ENCODE measurements at places on chromosomes 13 and 19.
A peak's percentile ranks its signal among the peaks of the same experiment; 100 is the strongest.

GRCh38 chr19:38149661-38150061, 74.4 kb downstream of the DPF1 start:
- DNase-seq = peak; percentile 31

DNA sequence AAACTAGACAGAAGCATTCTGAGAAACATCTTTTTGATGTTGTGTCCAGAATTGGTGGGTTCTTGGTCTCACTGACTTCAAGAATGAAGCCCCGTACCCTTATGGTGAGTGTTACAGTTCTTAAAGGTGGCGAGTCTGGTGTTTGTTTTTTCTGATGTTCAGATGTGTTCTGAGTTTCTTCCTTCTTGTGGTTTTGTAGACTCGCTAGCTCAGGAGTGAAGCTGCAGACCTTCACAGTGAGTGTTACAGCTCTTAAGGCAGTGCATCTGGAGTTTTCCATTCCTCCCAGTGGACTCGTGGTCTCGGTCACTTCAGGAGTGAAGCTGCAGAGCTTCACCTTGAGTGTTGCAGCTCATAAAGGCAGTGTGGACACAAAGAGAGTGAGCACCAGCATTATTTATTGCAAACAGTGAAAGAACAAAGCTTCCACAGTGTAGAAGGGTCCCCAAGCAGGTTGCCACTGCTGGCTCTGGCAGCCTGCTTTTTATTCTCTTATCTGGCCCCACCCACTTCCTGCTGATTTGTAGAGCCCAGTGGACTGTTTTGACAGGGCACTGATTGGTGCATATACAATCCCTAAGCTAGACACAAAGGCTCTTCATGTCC, 1820.8 kb downstream of the UQCRFS1 start:
- DNase-seq = no peak

- no peak for DNase-seq
These were observed 305.1 kb downstream of the KCNRG start for GRCh38 chr13:50320271-50320862.

GRCh38 chr13:112699322-112699918, 9.6 kb downstream of the ATP11A start:
- no peak for DNase-seq

DNA sequence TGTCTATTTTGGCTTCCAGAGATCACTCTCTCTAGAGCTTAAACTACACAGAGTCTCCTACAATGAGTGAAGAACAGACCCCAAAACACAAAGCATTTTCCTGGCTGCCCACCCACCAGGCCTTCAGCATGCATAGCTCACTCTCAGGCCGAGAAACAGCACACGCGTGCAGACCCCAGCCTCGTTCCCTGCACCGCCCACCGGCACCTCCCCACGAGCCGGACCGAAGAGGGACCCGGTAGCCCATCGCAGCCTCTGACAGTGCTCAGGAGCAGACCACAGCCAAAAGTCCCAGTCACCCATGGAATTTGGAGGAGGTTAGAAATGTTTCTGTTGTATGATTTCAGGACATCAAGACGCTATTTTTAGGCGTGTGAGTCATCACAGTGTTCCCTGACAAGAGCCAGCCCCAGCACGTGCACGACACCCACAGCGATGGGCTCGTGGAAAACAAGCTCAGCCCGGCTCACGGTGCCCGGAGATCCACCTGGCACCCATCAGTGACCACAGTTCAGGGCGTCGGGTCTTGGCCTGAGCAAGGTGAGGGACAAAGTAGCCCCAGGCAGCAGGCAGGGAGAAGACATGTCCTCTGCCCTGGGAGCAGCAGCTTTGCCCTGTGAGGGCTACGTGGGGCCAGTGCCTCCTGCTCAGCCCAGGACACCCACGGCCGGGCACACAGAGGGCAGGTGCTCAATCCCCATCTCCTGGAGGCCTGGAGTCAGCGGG, 50.1 kb upstream of the SPACA7 start:
- no peak for DNase-seq

DNA sequence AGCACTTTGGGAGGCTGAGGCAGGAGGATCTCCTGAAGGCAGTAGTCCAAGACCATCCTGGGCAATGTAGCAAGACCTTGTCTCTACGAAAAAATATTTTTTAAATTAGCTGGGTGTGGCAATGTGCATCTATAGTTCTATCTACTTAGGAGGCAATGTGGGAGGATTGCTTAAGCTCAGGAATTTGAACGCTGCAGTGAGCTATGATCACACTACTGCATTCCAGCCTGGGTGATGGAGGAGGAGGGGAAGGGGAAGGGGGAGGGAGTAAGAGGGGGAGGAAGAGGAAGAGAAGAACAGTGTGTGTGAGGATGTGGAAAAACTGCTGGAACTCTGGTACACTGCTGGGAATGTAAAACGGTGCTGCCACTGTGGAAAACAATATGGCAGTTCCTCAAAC, 9.2 kb upstream of the CLIP3 start:
- DNase-seq = no peak

DNA sequence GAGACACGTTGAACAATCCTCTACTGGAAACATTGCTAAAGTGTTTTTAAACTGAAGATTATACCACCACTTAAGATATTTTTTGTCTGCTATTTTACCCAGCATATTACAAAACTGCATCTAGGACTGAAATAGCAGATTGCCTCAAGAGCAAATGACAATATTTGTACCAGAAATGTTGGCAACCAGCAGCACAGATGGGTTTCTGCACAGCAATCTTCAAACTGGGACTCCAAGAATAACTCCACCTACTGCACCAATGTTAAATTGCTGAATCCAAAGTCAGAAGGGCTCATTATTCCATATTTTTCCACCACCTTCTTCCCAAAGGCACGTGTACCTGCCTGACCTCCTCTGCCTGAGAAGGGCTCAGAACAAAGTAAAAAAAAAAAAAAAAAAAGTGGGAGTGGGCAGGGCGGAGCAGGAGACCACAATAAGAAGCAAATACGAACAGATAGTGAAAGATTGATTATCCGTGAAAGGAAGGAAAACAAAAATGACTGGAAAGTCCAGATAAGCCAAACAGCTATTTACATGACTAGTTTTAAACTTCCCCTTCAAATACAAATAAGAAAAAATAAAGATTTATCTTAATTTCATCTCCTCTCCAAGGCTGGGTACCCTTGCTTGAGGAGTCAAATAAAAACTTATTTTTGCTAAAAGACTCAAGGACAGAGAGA, 79.4 kb downstream of the FOXO1 start:
- DNase-seq = peak; percentile 30

- no peak for DNase-seq
These were observed 188.8 kb downstream of the TSHZ3 start for GRCh38 chr19:31160336-31160926.

DNA sequence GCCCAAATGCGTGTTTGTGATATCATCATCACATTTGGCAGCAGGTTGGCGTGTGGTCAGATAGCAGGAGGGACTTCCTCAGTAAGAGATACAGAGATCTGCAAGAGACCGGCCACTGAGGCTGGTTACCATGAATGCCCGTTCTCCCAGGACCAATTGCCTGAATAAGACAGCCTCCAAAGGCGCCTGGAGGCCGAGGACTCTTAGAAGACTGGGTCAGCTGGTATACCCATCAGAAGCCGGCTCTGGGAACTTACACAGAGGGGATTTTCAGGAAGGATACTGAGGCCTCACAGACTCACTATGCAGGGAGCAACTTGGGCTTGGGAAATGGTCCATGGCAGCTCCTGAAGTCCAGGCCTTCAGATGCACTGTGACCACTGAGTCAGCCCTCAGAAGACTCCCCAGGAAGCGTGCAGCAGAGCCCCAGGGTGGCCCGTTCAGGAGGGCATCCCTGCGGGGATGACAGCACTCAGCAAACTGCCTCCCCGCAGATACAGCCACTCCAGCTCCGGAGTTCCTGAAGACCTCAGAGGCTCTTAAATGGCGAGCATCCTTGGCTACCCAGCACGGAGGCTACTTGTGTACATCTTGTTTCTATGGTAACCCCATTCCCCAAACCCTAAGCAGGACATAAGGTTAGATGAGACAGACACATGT, 26.4 kb upstream of the VSTM2B start:
- no peak for DNase-seq

GRCh38 chr13:98348466-98349200, 171.6 kb upstream of the RNF113B start:
- no peak for DNase-seq

- no peak for DNase-seq
These were observed 135.5 kb upstream of the EDNRB start for GRCh38 chr13:78054157-78054556.

GRCh38 chr19:40411125-40411842, 1.9 kb downstream of the PRX start:
- no peak for DNase-seq

- DNase-seq = no peak
These were observed 5.3 kb downstream of the KANK3 start for GRCh38 chr19:8337728-8338127.

DNA sequence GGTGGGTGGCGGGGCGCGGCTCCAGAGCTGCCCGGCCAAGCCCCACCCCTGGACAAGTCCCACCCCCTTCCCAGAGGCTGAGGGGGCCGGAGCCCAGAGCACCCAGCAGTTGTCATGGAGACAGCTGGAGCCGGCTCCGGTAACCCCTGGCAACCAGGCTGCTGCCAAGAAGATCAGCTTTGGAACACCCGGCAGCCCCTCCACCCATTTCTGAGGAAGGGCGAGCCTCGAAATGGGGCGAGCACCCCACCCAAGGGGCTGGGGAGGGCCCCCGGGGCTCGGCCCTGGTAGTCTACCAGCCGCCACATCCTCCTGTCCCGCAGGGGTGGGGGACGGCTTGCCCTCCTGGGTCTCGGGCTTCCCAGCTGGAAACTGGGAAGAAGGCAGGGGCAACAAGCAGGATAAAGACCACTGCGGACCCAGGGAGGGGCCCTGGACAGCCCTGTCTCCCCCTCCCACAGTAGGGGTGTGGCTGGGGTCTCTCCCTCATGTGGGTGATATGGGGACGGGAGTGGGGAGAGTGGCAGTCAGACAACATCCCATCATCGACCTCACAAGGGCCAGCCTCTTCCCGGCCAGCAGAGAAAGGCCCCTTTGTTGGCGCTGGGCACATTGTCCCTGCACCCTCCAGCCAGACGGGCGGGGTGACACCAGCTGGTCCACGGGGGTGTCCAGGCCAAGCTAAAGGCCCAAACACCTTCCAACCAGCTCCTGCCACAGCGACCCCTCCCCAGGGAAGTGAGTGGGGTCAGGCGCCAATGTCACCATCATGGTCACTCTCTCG, 1.5 kb downstream of the CERS1 start:
- DNase-seq = peak; percentile 38

DNA sequence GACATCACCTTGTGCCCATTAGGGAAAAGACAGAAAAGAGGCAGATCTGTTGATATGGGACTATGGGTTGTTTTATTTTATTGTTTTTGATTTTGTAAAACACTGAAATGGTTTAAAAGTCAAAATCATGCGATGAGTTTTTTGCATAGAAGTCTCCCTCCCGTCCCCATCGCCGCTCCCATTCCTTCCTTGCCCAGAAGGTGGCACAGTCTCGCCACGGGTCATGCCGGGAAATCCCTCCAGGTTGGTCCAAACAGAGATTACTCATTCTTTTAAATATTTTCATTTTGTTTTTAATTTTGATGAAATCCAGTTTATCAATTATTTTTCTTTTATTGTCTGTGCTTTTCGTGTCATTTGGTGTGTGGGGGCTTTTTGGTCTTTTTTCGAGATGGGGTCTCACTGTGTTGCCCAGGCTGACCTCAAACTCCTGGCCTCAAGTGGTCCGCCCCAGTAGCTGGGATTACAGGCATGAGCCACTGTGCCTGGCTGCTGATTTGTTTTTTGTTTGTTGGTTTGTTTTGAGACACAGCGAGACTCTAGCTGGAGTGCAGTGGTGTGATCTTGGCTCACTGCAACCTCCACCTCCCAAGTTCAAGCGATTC, 9.2 kb downstream of the PGPEP1 start:
- DNase-seq = peak; percentile 81

DNA sequence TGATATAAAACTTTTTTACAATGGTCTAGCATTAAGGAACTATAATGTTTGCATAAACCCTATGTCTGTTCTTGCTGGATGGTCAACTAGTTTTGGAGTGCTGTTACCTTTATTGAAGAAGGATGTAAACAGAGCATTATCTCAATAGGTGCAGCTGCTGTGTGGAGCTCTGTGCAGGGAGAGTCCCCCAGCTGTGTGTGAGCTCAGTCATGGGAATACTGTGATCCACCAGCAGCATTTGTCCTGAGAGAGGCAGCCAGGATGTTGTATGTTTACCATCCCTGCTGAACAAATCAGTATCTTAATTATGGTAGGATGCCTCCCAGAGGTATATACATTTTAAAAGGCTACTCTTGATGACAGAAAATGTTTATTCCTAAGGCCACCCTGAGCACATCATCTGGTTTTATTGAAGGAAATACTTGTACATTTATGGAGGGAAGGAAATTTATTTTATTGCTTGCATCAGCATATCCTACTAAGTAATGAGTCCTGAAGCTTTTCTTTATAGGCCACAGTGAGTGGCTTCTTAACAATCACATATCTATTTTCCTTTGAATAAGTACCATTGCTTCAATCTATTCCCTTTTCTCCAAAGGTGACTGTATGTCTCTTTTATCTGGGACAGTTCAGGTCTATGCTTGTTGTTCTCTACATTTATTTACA, 11.7 kb downstream of the RAP2A start:
- DNase-seq = no peak

DNA sequence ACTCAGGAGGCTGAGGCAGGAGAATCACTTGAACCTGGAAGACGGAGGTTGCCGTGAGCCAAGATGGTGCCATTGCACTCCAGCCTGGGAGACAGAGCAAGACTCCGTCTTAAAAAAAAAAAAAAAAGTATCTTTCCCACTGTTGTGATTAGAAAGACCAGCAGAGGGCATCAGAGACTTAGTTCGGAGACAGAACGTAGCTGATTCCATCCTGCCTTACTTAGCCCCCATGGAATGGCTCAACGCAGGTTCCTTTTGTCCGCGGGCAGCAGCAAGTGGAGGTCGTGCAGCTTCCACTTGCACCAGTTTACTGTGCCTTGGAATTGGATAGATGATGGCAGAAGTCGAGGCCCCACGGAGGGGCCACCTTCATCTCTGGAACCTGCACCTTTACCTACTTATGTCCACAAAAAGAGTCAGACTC, 8.1 kb downstream of the TIMM29 start:
- DNase-seq = peak; percentile 92

- peak; percentile 85 for DNase-seq
These were observed 29.4 kb downstream of the SPC24 start for GRCh38 chr19:11125994-11126685.

DNA sequence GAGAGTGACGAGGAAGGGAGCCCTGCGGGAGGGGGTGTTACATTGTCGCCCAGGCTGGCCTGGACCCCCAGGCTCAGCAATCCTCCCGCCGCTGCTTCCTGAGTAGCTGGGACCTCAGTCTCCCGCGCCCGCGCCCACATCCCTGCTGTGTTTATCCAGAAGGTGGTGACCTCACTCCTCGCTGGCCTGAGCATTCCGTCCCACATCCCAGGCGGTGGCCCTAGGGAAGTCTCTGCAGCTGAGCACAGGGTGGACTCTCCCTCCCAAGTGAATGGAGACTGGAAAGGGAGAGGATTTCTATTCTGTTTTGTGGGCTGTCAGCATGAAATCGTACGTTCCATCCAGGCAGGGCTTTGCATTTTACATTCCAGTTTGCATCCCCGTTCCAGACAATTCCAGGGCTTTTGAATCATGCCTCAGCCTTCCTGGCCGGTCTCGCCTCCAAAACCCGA, 401 bp upstream of the ZNF765 start:
- peak; percentile 10 for DNase-seq

GRCh38 chr13:48156466-48156865, 61.6 kb upstream of the MED4 start:
- DNase-seq = peak; percentile 35

All from hematopoietic multipotent progenitor cell treated with erythropoietin and hydrocortisone succinate and interleukin-3 and kit ligand, for 4 days (in vitro differentiated cells).